NCI-H526 (cell line): ENCODE measurements at places on chromosomes 3 and 15.
A peak's percentile ranks its signal among the peaks of the same experiment; 100 is the strongest.

GRCh38 chr3:171526869-171527268 lies 66.7 kb upstream of the TNIK start:
- DNase-seq = no peak

GRCh38 chr3:166304584-166304983 lies 467.4 kb upstream of the BCHE start:
- DNase-seq = no peak

- peak; percentile 75 for DNase-seq
Observed at GRCh38 chr3:111071257-111072030, at the start of gene NECTIN3. TSS of gene NECTIN3 (plus strand) at chr3:111071816. CDS start at chr3:111072018, 202 bp downstream.

DNA sequence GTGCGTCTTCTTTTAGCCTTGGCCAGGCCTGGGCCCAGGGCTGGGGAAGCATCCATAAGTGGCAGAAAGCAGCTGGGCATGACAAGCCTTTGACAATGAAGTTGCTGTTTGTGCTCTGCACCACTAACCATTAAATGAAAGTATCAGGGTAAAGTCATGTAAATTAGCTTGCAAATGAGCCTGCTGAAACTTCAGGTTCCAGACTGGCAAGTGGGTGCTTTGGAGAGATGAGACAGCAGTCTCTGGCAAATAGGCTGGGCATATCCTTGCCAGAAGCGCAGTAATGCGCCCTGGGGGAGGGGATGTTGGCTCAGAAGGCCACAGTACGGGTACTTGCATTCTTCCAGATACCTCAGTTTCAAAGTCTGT lies 40.7 kb downstream of the RAB6B start:
- peak; percentile 97 for DNase-seq

- DNase-seq = no peak
Observed at GRCh38 chr3:85584779-85585356, 626.1 kb downstream of the CADM2 start.

DNA sequence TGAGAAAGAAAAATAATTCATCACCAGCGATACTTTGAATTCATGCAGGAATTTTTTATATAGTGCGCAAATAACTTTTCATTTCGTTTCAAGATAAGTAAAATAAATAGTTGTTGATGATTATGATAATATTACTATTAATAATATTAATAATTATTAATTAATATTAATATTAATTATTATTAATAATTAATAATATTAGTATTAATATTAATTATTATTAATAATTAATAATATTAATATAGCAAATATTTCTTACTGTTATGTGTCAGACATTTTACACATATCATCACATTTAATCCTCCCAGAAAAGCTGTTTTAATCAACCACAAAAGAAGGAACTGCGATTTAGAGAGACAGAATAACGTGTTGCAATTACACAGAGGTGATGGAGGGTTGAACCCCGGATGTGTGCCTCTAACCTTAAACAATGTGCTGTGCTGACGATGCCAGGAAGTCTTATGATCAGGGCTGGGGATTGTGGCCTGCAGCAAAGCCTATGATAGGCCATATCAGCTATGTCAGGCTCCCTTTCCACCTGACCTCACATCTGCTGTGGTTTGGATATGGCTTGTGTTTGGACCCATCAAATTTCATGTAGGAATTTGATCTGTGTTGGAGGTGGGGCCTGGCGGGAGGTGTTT lies 263.5 kb upstream of the NR2F2 start:
- no peak for DNase-seq

DNA sequence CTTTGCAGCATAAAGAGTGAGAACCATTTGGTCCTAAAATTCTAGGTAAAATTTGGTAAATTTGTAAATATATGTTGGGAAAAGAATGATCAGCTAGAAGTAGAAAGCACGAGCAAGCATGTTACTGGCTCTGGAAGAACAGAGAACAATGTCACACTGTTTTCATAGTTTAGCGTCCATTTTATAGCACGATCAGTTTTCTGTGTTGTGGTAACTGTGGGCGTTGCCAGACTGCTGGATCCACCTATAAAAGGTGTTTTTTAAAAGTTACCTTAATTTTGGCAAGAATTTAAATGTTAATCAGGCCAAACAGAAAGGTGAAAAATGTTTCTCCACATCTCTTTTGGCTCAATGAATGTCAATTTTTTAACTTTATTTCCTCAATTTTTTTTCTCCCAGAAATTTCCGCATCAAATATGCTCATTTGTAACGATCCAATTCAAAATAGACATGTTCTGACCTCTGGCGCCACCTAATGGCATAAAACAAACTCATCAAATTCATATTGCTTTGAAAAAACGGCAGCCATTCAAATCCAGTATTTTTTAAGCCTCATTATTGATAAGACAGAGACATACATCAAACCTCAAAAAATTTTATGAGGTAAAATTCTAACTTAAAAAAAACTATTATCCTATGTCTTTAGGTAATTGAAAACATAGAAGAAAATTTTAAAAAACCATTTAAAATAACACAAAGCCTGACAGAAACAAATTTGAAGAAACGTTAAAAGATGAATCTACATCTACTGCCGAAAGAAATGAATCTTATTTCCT lies 5.5 kb upstream of the GP5 start:
- DNase-seq = peak; percentile 59

GRCh38 chr3:37279856-37280255 lies 105.5 kb upstream of the LRRFIP2 start:
- DNase-seq = no peak

GRCh38 chr15:98580572-98580971 lies 67.8 kb upstream of the IGF1R start:
- no peak for DNase-seq

GRCh38 chr3:149448331-149448831 lies 26.1 kb upstream of the TM4SF4 start:
- no peak for DNase-seq
